ENCODE measurements at places on chromosomes 7 and 10. TPM values are rescaled to one million over a fixed set of nuclear protein-coding genes. Genes with fewer than 3 reads are reported as not detected.

Gene MYOZ1
- total RNA-seq: not detected

Gene CALML3
- total RNA-seq: not detected

Gene GPR85
- 0.33 TPM for total RNA-seq

Gene CADPS2
- total RNA-seq: 63.9 TPM

Gene CNTNAP2
- total RNA-seq: not detected

Gene AGR2
- 6.3 TPM for total RNA-seq

Gene MALRD1
- total RNA-seq: 1.3 TPM

Gene MRLN
- not detected for total RNA-seq

Gene SMO
- total RNA-seq: 6.5 TPM

Gene CLDN12
- total RNA-seq: 25.2 TPM

Gene AASS
- total RNA-seq: 28.5 TPM
